ENCODE measurements at places on chromosomes 11 and 22.

DNA sequence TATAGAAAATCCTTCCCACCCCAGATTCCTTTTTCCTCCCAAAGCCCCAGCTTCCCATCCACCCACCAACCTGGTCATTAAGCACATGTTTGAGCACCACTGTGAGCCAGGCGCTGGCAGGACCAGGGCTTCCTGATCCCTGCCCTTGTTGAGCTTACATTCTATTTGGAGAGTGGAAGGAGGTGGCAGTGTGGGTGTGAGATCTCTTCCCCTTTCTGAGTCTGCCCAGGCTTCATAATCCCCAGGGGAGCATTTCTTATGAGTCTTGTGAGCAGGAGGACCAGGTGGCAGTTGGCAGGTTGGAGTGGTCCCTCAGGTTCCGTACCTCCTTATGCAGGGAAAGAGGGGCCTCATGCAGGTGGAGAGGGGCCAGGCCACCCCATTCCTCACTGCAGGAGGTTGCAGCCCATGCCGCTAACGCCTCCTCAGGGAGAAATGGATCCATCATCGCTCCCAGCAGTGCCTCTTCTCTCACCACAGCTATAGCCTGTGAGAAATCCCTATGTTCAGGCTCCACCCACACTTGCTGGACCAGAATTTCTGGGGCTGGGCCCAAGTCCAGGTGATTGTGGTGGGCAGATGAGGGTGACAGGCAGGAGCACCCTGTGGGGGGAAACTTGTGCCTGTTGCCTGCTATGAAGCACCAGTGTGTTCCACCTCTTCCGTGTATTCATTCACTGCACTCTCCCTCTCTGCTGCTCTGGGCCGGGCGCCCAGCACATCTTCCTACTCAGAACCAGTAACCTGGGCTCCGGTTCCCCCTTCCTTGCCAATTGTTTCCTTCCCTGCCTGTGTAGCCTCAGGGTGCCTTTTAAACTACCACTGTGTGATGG lies 23.5 kb downstream of the UBE2L3 start:
- DNase-seq = no peak

- no peak for DNase-seq
Measured at GRCh38 chr11:45851228-45851627, 4.0 kb downstream of the CRY2 start.

DNA sequence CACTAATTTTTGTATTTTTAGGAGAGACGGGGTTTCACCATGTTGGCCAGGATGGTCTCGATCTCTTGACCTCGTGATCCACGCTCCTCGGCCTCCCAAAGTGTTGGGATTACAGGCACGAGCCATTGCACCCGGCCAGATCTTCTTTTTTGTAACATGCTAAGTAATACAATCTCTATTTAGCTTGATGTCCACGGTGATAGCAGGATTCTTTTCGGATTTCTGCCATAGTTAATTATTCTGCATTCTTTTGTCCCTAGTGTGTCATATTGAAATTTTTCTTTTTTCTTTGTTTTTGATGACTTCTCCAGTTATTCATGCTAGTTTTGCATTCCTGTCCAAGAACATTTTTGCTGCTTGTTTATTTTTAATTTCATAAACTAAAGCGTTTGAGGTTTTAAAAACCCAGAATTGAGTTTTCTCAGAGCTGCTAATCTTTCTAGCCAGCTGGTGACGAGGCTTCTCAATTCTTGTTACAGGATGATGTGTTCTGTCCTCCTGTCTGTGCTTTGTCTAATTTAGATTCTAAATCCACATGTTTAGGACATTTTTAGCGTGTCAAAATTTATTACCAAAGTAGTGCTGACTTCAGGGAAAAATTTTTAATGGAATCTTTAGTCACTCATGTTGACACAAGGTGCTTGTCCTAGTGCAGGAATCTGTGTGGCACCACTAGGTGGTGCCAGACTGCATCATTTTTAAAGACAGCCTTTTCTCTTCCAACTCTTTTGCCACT lies 21.8 kb downstream of the NF2 start:
- peak; percentile 25 for DNase-seq

GRCh38 chr22:17130199-17130598 lies 9.0 kb upstream of the TMEM121B start:
- no peak for DNase-seq

- no peak for DNase-seq
Measured at GRCh38 chr11:21321530-21321929, 652.1 kb downstream of the NELL1 start.

DNA sequence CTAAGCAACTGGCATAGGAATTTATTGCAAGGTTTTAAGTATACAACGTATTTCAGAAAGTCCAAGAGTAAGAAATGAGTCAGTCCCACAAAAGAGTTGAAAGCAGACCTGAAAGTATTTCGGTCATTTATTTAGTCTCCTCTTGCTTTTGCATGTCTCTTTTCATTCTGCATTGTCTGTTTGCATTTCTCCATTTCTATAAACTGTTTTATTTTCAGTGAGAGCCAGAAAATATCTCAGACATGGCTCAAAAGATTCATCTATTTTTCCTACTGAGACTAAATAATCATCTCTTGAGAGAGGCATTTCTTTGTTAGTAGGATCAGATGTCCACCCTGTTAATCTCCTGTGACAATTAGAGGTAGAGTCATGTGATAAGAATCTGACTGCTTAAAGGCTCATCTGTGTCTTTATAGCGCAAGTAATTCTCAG lies 219.1 kb upstream of the CCDC179 start:
- no peak for DNase-seq

DNA sequence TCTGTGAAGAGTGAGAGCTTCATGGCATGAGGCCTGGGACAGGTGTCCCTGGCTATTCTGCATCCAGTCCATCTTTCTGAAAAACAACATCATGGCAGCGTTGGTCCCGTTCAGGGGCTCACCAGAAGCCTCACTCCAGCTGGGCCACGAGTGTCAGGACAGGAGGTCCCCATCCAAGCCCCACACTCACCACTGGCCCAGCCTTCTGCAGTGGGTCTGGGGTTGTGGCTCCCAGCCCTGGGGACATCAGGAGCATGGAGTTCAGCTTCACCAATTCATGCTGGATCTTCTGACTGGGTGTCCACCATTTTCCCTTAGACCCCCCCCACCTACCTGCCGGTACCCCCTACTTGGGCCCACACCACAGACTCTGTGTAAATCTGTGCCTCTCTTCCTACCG lies 400.3 kb downstream of the BRD1 start:
- no peak for DNase-seq

GRCh38 chr11:78300108-78300839 lies 111.6 kb downstream of the USP35 start:
- no peak for DNase-seq

DNA sequence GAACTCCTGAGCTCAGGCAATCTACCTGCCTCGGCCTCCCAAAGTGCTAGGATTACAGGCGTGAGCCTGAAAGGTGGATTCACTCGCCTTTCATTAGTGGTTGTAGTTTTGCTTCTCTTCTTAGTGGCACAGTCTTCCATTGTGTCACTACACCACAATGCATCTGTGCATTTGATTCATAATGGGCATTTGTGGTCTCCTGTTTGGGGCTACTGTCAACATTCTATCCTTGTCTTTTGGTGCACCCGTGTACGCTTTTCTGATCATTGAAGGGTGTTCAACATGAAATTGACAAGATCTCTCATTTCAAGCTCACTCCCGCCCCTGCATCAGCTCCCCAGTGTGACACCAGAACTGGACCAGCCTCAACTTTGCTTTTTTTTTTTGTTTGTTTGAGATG lies 2.0 kb upstream of the SYT12 start:
- no peak for DNase-seq

DNA sequence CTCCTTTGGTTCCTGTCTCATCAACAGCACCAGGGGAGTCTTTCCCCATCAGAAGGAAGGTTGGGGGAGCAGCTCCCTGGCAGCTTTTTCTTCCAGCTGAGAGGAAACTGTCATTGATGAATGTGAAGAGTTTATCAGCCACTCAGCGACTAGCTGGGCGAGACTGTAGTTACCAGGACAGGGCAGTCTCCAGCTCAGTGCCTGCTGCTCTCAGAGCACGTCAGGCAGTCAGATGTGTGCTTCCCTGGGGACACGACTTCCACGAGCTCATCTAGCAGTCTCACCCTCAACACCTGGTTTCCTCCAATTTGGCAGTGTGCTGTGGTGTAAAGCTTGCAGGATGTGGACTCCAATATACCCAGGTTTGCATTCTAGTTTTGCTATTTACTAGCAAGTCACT lies 12.5 kb upstream of the C1QTNF4 start:
- no peak for DNase-seq

DNA sequence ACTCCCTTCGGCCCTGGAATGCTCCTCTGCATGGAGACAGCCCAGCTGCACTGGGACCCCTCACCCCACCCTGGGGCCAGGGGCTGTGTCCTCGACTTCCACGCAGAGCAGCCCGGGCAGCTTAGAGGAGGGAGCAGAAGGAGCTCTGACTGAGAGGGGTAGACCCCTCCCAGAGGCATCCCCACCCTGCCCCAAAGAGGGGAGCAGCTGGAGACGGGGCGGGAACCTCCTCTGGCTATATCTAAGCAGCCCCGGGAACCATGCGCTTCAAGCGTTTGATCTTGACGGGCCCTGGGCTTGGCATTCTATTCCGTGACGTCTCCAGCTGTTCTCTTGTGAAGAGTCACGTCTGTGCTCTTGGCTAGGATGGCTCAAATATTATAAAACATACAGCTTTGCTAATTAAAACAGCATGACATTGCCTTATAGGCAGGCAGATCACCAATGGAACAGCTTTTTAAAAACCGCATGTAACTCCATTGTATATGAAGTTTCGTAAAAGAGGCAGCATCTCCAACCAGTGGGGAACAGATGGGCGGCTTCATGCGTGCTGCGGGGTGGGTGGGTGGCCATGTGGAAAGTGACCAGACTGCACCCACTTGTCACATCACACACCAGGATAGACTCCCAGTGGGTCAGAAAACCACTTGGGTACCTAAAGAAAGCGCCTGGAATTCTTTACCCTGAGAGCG lies 7.7 kb downstream of the KCNQ1 start:
- no peak for DNase-seq

DNA sequence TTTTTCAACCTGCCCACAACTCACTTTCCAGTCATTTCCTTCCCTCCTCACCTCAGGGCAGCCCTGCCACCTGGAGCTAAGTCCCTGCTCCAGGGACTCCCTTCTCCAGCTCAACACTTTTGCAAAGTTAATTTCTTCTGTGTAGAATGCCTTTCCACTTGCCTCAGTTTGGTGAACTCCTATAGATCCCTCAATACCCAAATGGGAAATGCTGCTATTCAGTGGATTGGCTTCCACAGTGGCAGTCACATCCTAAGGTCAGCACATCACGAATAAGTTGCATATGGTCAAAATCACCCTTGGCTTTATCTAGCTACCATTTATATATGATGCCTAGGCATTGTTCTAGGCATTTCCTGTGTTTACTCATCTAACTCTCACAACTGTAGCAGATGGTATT lies 23.6 kb downstream of the GDPD5 start:
- DNase-seq = no peak

- DNase-seq = no peak
Measured at GRCh38 chr11:86449993-86450629, 75.4 kb downstream of the CCDC81 start.

- no peak for DNase-seq
Measured at GRCh38 chr11:84719935-84720577, 907.1 kb downstream of the DLG2 start.

DNA sequence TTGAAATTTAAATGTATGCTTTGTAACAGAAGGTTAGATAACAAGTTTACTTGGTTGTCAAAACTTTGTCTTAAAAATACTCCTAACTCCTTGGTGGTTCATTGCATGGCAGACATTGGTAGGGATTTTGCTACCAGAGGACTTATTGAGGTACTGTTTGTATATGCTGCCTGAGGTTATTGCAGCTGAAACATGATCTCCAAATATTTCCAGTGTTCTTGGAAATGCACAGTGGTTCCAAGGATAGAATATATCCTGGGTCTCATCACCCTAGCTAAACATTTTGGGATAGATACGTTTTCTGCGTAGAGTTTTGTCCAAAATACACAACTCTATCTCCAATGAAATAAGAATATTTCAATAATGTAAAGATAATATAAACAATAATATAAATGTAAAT lies 109.2 kb downstream of the RAB38 start:
- no peak for DNase-seq

DNA sequence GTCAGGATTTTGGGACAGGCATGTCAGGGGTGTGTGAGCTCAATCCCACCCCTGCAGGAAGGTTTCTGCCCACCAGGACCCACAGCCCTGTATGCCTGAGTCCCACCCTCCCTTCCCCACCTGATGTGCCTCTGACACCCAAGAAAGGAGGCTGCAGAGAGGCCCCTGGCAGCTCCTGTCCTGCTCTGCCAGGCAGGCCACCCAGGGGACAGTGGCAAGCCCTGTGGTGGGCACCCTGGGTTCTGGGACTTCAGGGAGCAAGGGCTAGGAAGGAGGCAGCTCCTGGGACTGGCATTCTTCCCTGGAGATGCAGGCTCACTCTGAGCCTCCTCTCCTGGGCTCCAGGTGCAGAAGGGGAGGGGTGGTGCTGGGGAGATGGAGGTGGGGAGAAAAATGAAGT lies 234.5 kb upstream of the B3GAT1 start:
- no peak for DNase-seq

GRCh38 chr11:69986440-69986787 lies 91.7 kb upstream of the ANO1 start:
- no peak for DNase-seq

- DNase-seq = no peak
Measured at GRCh38 chr11:116563028-116563711, 209.6 kb downstream of the BUD13 start.

GRCh38 chr11:100220801-100221200 lies 466.3 kb upstream of the ARHGAP42 start:
- no peak for DNase-seq

GRCh38 chr11:132632641-132633124 lies 899.6 kb downstream of the OPCML start:
- peak; percentile 71 for DNase-seq

- DNase-seq = no peak
Measured at GRCh38 chr22:22397292-22397870, 111.2 kb downstream of the ZNF280B start.

GRCh38 chr22:50628543-50629134 lies 687 bp upstream of the ARSA start:
- no peak for DNase-seq

GRCh38 chr22:27518531-27519340 lies 282.8 kb downstream of the MN1 start:
- no peak for DNase-seq

DNA sequence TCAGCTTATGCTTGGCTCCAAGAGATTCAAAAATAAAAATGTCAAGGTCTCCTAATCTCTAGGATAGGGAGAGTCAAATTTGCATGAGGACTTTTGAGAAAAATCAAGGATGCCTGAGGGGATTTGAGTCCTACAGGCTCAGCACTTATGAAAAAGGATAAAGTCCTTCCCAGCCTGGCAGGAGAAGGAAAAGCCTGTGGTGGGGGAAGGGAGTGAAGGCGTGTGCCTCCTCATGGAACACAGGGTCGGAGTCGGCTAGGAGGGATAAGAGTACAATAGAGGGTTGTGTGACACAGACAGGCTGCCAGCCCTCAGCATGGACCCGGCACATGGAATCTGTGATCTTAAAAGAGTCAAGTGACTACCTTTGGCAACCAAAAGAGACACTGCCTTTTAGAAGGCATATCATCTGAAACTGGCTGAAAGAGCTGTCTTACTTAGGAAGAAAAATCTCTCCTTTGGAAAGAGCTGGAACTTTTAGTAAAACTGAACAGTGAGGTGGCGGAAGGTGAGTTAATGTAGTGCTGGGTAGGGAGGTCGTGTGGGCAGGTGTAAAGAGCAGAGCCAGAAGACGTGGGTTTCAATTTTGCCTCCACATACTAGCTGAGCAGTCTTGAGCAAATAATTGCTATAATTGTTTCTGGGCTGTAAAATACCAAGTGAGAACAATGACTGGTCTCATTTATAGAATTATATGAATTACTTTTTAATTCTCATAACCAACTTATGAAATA lies 58.8 kb upstream of the RDX start:
- peak; percentile 22 for DNase-seq

- no peak for DNase-seq
Measured at GRCh38 chr11:10911907-10912306, 54.1 kb upstream of the ZBED5 start.
